ENCODE measurements at places on chromosomes 16 and 17. TPM values are rescaled to one million over a fixed set of nuclear protein-coding genes. Genes with fewer than 3 reads are reported as not detected.

DNA sequence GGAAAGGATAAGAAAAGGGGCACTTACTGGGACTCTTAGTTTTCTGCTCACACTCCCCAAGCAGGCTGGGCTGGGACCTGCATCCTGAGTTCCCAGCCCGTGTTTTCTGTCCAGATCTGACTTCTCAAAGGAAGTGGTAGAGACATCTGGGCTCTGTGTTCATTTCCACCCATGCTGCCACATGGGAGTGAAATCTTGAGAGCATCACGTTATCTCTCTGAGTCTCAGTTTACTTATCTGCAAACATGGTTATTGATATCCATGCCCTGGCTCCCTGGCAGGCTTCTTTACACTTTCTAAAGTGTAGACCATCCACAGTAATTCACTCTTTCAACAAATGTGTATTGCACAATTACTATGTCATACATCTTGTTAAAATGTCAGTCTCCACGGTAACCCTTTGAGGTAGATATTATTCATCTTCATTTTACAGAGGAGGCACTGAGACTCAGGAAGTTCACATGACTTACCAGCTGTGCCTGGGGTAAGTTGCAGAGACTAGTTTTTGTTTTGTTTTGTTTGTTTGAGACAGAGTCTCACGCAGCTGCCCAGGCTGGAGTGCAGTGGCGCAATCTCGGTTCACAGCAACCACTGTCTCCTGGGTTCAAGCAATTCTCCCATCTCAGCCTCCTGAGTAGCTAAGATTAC is 3.4 kb downstream of the ZNF688 start:
- peak; percentile 38 for DNase-seq

DNA sequence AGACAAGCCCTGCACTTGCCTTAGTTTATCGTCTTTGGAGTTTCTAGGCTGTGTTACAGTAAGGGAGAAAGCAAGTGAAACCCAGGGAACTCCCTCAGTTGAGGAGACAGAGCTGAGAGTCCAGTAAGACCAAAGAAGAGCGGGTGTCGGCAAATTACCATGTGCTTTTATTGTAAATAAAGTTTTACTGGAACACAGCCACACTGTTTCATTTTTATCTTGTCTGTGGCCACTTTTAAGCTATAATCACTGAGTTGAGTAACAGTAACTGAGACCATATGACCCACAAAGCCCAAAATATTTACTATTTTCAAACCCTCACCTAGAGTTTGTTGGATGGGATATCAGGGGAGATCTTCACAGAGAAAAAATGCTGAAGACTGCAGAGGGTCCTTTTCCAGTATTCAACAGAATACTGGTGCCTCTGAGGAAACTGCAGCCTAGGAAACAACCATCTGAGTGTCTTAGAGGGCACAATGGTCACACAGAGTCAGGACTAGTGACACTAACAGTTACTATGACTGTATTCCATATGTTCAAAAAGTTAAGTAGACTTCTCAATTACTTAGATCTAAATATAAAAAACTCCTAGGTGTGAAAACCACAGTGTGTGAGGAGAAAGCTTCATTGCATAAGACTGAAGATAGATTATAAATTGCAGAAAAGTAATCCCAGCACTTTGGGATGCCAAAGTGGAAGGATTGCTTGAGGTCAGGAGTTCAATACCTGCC is 351.1 kb upstream of the TBX2 start:
- no peak for DNase-seq

- DNase-seq, result peak; percentile 65
Observed at GRCh38 chr17:29005936-29006511, at the start of gene SEZ6. Gene SEZ6, minus strand, starts transcription at chr17:29006033. Its CDS starts 164 bp downstream, at chr17:29005869.

DNA sequence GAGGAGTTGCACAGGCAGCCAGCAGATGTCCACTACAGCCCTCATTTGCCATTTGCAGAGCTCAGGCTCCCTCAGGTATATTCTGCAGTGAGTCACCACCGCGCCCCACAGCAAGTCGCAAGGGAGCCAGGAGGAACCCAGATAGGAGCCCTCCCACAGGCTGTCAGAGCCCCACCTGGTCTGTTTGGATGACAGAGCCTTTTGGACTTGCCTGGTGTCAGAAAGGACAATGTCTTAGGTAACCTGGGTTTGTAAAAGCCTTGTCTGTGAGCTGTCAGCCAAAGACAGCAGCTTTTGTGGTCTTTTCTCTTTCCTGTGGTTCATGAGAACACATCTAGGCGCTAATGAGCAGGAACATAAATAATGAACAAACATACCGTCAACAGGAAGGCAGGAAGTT is 70.9 kb downstream of the GNAO1 start:
- DNase-seq, result peak; percentile 70

GRCh38 chr17:82239401-82239925 is 10.6 kb downstream of the SLC16A3 start:
- DNase-seq, result no peak

DNA sequence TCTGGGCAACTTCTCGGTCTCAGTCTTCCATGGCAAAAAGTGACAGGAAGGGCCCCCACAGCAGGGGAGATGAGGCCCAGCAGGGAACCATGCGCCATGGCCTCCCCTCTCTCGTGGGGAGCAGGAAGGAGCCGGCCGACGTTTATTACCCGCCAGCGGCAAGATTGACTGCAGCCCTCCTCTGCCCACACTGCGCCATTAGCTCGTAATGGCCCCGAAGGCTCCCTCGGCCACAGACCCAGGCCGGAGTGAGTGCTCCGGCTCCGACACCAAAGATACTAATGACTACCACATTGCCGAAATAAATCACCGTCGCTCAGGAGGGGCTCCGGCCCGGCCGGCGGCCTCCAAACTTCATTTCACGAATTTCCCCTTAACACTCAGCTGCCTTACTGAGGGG is 226.9 kb downstream of the C16orf78 start:
- DNase-seq, result no peak

DNA sequence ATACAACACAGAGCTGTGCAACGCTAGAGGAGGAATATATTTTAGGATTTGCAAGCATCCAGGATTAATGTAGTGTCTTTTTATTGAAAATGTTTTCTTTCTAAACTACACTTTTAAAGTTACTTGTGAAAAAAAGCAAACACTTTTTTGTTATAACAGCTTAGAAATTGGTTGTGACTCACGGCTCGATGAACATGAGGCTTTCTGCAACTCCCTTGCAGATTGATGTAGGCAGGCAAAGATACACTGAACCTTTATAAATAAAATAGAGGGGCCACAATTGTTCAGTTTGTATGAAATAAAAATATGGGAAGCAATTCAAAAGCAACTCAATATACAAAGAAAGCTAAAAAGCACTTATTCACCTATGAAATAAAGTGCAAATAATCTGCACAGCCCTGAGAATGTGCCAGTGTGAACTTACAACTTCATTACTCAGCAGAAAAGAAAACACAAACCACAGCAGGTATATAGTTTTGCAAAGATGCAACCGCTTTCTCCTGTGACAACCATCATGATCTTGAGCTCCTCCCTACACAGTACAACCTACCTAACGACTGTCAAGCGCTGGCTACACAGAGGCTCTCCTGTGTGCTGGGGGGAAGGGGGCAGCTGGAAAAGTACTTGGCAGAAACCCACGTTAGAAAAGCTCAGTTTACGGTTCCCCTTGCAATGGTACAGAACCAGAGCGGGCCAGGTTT is 948 bp downstream of the LUC7L start:
- no peak for DNase-seq

- DNase-seq, result peak; percentile 3
Observed at GRCh38 chr17:50647187-50647586, 12.5 kb downstream of the ABCC3 start.

- DNase-seq, result no peak
Observed at GRCh38 chr16:64121473-64121872, 1000.4 kb downstream of the CDH11 start.

DNA sequence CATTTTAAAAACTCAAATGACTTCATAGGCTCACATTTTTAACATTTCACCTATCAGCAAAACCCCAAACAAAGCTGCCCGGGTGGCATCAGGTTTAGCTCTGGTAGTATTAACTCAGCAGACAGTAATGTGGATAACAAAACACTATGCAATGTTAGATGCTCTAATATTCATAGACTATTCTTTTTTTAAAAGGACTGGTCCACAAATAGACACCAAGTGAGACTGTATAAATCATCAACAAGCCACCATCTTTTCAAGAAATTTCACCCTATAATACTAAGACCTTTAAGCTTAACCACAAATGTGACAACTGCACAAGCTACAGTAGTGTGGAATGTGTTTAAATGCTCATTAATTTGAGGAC is 20.2 kb downstream of the SNN start:
- no peak for DNase-seq

GRCh38 chr16:18983565-18984434 is at the start of gene TMC7:
Gene TMC7, plus strand, starts transcription at chr16:18983934. Its CDS starts 130 bp downstream, at chr16:18984064.
- peak; percentile 86 for DNase-seq

GRCh38 chr17:41492771-41493170 is 3.1 kb upstream of the KRT36 start:
- DNase-seq, result peak; percentile 28

GRCh38 chr17:42855048-42855596 is 4.1 kb downstream of the AOC3 start:
- DNase-seq, result no peak

DNA sequence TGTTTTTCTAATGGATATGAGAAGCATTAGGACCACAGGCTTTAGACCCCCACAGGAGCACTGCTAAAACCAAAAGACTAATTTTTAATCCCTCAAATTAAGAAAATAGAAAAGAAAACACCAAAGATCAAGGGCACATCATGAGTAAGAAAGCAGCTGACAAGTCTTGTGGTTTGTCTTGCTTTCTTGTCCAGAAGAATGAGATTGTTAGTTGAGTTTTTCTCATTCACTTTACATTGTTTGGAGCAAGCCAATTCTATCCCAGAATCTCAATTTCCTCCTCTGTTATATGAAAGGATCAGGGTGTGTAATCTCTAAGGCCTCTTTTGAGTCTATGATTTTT is 899.0 kb downstream of the KCNJ2 start:
- DNase-seq, result no peak

DNA sequence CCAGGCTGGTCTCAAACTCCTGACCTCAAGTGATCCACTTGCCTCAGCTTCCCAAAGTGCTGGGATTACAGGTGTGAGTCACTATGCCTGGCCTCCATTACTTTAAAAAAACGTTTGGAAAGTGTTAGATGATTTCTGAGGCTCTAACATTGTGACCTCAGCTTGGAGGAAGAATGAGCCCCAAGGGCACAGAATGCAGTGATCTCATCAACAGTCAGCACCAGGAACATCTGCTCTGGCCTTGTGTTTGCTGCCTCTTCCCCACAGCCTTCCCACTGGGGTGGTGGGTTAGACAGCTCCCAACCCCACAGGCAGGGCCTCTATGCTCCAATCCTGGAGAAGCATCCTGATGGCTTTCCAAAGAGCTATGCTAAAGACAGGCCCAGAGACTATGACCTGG is 37.7 kb upstream of the SREBF1 start:
- DNase-seq, result no peak

- peak; percentile 72 for DNase-seq
Observed at GRCh38 chr17:19003543-19004420, 782 bp downstream of the FAM83G start.

DNA sequence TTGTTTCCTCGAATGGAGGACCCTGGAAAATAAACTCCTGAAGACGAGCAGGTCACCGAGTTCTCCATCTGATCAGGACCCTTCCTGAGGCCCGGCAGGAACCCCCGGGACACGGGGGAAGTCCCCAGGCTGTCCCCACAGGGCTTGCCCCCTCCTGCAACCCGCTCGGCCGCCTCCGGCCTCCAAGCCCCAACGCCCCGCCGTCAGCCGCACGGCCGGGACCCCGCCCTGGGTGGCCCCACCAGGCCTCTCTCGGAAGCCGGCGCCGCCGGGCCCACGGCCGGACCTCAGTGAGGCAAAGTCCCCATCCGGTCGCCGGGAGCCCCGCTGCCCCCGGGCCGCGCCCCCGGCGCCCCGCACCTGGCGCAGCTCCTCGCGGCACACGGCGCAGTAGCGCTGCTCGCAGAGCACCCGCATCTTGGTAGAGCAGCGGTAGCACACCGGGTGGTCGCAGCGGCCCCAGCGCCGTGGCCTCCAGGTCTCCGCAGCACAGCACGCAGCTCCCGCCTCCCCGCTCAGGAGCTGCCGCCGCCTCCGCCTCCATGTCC is 383 bp downstream of the ZNF598 start:
- DNase-seq, result peak; percentile 67

DNA sequence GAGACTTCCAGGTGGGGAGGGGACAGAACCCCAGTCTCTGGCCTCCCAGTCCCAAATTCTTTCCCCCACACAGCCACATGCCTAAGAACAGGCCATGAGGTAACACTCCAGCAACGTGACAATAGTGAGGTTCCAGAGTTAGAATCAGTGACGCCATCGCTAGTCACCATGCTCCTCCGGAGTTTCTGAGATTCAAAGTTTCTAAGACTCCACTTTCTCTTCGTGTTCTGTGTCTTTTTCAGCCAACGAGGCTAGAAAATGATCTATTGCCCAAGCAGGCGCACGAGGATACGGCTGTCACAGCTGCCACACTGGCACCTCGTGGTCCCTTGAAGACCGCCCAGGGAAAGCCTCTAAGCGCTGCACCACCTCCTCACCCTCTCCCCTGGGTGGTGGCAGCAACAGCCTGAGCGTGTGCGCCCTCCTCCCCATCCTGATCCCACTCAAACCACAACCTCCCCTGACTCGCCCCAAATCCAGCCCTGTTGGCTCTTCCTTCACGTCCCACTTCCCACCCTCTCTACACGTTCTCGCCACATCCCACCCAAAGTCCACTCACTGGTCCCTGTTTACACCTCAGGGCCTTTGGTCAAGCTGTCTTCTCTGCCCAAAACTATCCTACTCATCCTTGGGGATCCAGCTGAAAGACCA is 1.0 kb downstream of the MCRIP1 start:
- DNase-seq, result peak; percentile 48

GRCh38 chr16:68229431-68230175 is 6.3 kb downstream of the ESRP2 start:
- DNase-seq, result no peak

DNA sequence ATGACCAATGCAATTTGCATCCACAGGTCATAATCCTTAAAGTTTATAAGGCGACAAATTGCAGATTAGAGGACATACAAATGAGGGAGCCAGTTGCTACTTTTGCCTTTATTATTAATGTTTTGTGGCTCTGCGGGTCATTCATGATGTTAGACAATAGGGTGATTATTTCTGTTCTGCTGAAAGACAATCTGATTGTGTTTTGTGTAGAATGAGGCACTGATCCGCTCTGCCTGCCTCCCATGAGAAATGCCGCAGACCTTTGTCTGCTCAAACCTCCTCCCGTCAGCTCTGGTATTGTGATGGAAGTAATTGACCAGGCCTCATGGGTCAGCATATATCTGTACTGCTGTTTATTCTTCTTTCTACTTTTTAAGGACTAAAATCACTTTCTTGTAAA is 224.9 kb downstream of the PRKCA start:
- DNase-seq, result no peak

The DNAH3 gene
- polyA plus RNA-seq, result 0.16 TPM

The HOXB7 gene
- polyA plus RNA-seq, result 3.5 TPM

The SCIMP gene
- 4.1 TPM for polyA plus RNA-seq

The TBC1D3G gene
- polyA plus RNA-seq, result not detected

The C17orf50 gene
- polyA plus RNA-seq, result 0.04 TPM

The ZFPM1 gene
- polyA plus RNA-seq, result 27.2 TPM

The ANTKMT gene
- 23.0 TPM for polyA plus RNA-seq

The SLFN13 gene
- 7.4 TPM for polyA plus RNA-seq

The RNF222 gene
- polyA plus RNA-seq, result 0.13 TPM

The HEATR9 gene
- polyA plus RNA-seq, result 0.03 TPM

The CHP2 gene
- 195 TPM for polyA plus RNA-seq

The MSLN gene
- 62.0 TPM for polyA plus RNA-seq

The FBXW10 gene
- polyA plus RNA-seq, result 1.1 TPM

The CCL16 gene
- polyA plus RNA-seq, result 0.19 TPM
